ENCODE measurements at places on chromosomes 3 and 15. TPM values are rescaled to one million over a fixed set of nuclear protein-coding genes. Genes with fewer than 3 reads are reported as not detected.

DNA sequence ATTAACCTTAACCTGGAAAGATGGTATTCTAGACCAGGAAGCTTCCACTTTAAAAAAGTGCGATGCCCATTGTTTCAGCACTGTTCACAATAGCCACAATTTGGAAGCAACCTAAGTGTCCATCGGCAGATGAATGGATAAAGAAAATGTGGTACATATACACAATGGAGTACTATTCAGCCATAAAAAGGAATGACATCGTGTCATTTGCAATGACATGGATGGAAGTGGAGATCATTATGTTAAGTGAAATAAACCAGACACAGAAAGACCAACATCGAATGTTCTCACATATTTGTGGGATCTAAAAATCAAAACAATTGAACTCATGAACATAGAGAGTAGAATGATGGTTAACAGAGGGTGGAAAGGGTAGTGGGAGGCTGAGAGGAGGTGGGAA, 94.2 kb downstream of the NR2F2 start:
- no peak for DNase-seq
- no peaks in the 10 kb centered on the region for H3K36me3 ChIP-seq
- no peak overlapping the region for H3K4me3 ChIP-seq

- H3K36me3 ChIP-seq: no peaks in the 10 kb centered on the region
- no peak overlapping the region for H3K4me3 ChIP-seq
- no peak for DNase-seq
- no peaks in the 10 kb centered on the region for H3K4me1 ChIP-seq
- H3K27me3 ChIP-seq: no peaks in the 10 kb centered on the region
Observed at GRCh38 chr3:167983583-167983982, 112.1 kb downstream of the GOLIM4 start.

- no peaks in the 10 kb centered on the region for H3K27me3 ChIP-seq
- H3K4me1 ChIP-seq: peaks cover 12% of the 10 kb centered on the region
- no peak for DNase-seq
- peak overlapping the region; percentile 47 for H3K27ac ChIP-seq
- no peak overlapping the region for H3K4me3 ChIP-seq
- H3K36me3 ChIP-seq: no peaks in the 10 kb centered on the region
Observed at GRCh38 chr15:36905908-36906307, 194.4 kb downstream of the MEIS2 start.

GRCh38 chr3:22959593-22959992, 243.5 kb upstream of the UBE2E2 start:
- no peak for DNase-seq
- no peaks in the 10 kb centered on the region for H3K4me1 ChIP-seq
- no peaks in the 10 kb centered on the region for H3K36me3 ChIP-seq
- H3K27ac ChIP-seq: no peak overlapping the region

DNA sequence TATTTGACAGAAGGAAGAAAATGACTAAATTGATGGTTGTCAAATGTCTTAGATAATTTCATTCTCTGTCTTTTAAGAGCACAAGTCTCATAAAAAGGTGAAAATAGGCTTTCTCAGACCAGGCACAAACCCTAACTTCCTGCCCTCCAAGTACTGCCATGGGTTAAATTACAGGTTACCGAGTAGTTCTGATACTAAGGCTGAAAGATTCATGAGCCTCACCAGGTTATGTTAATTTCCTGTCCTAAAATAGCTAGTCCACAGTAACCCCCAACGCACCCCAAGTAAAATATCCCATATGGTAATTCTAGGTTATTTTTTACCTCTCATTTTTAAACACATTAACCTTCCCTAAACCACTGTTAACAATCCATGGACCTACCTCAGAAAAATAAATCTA, 42.0 kb downstream of the GSK3B start:
- peaks cover 12% of the 10 kb centered on the region for H3K4me1 ChIP-seq
- DNase-seq: no peak
- H3K36me3 ChIP-seq: no peaks in the 10 kb centered on the region
- no peak overlapping the region for H3K4me3 ChIP-seq
- H3K27ac ChIP-seq: no peak overlapping the region

GRCh38 chr3:15646851-15647511, 45.4 kb downstream of the BTD start:
- H3K4me3 ChIP-seq: no peak overlapping the region
- peak overlapping the region; percentile 91 for H3K27ac ChIP-seq
- H3K4me1 ChIP-seq: peaks cover 14% of the 10 kb centered on the region
- no peaks in the 10 kb centered on the region for H3K36me3 ChIP-seq
- peak; percentile 67 for DNase-seq

DNA sequence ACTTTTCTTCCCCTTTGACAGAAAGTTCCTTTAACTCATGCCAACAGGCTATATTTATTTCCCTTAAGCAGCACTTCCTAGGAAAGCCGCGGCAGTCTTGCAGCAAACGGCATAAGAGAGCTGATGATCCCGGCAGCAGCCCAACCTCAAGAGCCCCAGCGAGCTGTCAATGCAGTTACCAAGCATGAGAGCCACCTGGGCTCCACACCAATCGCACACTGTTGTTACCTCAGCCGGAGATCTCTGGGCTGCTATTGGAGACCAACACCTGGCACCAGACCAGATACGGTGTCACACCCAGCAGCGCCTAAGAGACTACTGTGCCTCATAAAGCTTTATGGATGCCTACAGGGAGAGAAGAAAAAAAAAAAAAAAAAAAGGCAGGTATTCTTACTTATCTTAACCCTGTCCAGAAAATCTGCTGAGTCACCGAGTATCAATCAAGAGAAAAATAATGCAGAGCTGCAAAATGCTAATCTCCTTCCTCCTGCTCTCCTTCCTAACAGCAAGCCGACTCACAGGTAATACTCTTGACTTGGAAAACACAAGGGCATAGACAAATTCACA, 11.7 kb downstream of the ABCC5 start:
- no peaks in the 10 kb centered on the region for H3K4me1 ChIP-seq
- no peak overlapping the region for H3K4me3 ChIP-seq
- no peak overlapping the region for H3K27ac ChIP-seq
- no peaks in the 10 kb centered on the region for H3K27me3 ChIP-seq
- no peak for DNase-seq

DNA sequence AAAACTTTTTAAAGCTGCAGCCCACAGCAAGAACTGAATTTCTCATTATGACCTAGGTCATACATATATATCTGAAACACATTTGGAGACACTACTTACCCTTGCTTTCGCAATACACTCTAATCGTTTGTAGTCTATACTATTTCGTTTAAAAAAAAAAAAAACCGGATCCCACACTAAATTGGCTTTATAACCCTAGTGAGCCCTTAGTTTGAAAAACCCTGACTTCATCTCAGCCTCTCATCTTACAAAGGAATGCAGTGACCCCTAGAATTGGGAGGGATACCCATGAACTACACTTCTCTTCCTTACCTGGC, 4.2 kb downstream of the RARRES1 start:
- H3K27ac ChIP-seq: no peak overlapping the region
- no peaks in the 10 kb centered on the region for H3K4me1 ChIP-seq
- no peaks in the 10 kb centered on the region for H3K36me3 ChIP-seq
- no peak for DNase-seq

Gene CYP1A1
- total RNA-seq: not detected

Gene TMCO5A
- total RNA-seq: not detected

GRCh38 chr3:184525337-184526087, 36.1 kb upstream of the EPHB3 start:
- H3K36me3 ChIP-seq: no peaks in the 10 kb centered on the region
- DNase-seq: no peak
- peak overlapping the region; percentile 39 for H3K4me3 ChIP-seq

GRCh38 chr3:30611613-30612436, 5.4 kb downstream of the TGFBR2 start:
- H3K36me3 ChIP-seq: no peaks in the 10 kb centered on the region
- H3K27ac ChIP-seq: peak overlapping the region; percentile 99
- no peaks in the 10 kb centered on the region for H3K4me1 ChIP-seq
- no peaks in the 10 kb centered on the region for H3K27me3 ChIP-seq

DNA sequence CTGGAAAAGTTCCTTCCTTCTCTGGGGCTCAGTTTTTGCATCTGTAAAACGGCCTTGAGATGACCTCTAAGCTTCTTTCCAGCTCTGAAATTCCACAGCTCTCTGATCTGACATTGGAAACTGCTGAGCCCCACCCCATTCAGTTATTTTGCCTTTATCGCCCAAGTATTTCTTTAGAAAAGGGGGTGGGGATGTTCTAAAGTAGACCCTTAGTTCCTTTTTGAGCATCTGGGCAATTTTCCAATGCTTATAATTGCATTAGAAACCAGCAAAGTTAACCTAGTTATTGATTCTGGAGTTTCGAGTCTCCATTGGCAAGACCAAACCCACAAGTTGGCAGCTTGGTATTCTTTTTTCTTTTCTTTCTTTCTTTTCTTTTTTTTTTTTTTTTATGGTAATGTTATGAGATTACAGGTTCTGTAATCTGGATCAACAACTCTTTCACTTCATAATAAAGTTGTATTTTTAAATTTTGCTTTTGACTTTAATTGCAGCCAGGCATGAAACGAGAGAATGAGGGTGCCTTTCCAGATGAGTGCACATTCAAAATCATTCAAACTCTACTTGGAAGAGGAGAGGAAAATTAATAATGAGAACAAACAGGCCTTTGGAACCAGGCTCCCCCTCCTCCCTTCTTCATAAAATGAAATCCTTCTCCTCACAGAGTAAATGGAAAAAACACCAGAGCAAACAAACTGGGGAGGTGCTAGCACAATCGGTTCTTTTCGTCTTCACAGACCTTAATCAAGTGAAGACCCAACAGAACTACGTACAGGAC, 76.8 kb upstream of the LRIG1 start:
- no peak overlapping the region for H3K27ac ChIP-seq
- no peak overlapping the region for H3K4me3 ChIP-seq
- no peaks in the 10 kb centered on the region for H3K36me3 ChIP-seq
- H3K27me3 ChIP-seq: no peaks in the 10 kb centered on the region
- DNase-seq: no peak
- no peaks in the 10 kb centered on the region for H3K4me1 ChIP-seq

DNA sequence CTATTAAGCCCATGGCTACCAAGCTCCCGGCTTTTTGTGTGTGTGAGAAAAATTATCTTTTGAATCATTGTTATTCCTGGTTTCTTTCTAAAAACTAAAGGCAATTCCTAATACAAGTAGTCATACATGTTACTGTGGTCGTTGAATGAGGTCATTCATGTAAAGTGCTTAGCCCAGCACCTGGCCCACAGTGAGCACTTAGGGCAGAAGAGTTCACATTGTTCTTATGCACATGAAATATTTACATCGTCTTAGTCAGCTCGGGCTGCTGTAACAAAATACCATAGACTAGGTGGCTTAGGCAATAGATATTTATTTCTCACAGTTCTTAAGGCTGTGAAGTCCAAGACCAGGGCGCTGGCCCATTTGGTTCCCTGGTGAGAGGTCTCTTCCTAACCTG, 216.1 kb downstream of the SHQ1 start:
- H3K27me3 ChIP-seq: no peaks in the 10 kb centered on the region
- H3K36me3 ChIP-seq: no peaks in the 10 kb centered on the region
- DNase-seq: no peak
- H3K27ac ChIP-seq: no peak overlapping the region

GRCh38 chr3:79973482-79973881, 205.7 kb upstream of the ROBO1 start:
- no peak overlapping the region for H3K27ac ChIP-seq
- no peaks in the 10 kb centered on the region for H3K27me3 ChIP-seq
- H3K4me1 ChIP-seq: no peaks in the 10 kb centered on the region
- no peaks in the 10 kb centered on the region for H3K36me3 ChIP-seq

Gene CPA3
- total RNA-seq: 2.4 TPM

DNA sequence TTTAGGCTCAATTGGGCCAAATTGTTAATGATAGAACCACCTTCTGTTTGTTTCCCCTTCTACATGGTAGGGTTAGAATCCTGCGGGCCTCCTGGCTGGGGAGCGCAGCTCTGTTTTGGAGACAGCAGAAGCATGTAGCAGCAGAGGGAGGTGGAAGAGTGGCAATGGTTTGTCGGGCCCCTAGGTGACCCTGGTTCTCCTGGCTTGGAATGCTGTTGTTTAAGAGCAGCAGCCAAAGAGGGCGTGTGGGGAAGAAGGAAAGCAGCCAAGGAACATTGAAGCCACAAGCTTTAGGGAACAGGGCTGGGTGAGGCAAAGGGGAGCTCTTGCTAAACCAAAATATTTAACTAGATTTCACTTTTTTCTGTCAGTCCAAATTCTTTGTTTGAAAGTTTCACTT, 213.7 kb upstream of the NR2E3 start:
- no peaks in the 10 kb centered on the region for H3K36me3 ChIP-seq
- DNase-seq: peak; percentile 56
- peak overlapping the region; percentile 40 for H3K27ac ChIP-seq
- no peak overlapping the region for H3K4me3 ChIP-seq
- H3K4me1 ChIP-seq: no peaks in the 10 kb centered on the region
- H3K27me3 ChIP-seq: no peaks in the 10 kb centered on the region

Gene THAP10
- 1.8 TPM for total RNA-seq

Measured in uterus (tissue), 4 donors.